ENCODE measurements at places on chromosomes 13 and 19. TPM values are rescaled to one million over a fixed set of nuclear protein-coding genes. Genes with fewer than 3 reads are reported as not detected.

GRCh38 chr13:75861786-75862185 lies 225.7 kb downstream of the LMO7 start:
- no peak for DNase-seq

DNA sequence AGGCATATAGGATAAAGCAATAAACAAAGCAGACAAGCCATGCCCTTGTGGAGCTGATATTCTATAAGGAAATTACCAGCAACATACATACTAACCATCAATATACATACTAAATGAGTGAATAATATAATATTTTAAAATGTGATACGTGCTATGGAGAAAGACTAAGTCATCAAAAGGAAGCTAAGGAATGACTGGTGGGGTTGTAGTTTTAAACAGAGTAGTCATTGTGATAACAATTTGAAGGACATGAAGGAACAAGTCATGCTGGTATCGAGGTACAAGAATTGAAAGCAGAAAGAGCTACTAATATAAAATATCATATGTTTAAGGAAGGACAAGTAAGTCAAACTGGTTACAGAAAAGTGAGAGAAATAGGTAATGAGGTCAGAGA lies 894.9 kb upstream of the PCDH9 start:
- DNase-seq: no peak

Gene PRODH2
- total RNA-seq: 20.6 TPM

Gene B3GNT8
- total RNA-seq: 13.0 TPM

Gene CLEC17A
- not detected for total RNA-seq
